Kidney epithelial cell (primary cell): ENCODE measurements at places on chromosomes 2 and 18.

- no peak for DNase-seq
Measured at GRCh38 chr2:30311711-30312110, 80.4 kb downstream of the LBH start.

DNA sequence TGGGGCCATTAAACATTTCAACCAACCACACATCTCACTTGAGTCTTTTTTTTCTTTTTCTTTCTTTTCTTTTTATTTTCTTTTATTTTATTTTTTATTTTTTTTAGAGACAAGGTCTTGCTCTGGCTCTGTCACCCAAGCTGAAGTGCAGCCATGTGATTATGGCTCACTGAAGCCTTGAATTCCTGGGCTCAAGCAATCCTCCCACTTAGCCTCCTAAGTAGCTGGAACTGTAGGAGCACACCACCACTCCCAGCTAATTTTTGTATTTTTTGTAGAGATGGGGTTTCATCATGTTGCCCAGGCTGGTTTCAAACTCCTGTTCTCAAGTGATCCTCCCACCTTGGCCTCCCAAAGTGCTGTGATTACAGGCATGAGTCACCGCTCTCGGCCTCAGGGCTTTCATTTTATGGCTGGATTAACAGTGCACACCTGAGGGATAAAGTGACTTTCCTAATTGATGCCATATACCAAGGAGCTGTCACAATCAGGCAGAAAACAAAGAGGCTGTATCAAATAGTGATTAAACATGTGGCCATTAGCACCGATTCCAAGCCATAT is 21.5 kb downstream of the KIAA2012 start:
- DNase-seq: no peak

DNA sequence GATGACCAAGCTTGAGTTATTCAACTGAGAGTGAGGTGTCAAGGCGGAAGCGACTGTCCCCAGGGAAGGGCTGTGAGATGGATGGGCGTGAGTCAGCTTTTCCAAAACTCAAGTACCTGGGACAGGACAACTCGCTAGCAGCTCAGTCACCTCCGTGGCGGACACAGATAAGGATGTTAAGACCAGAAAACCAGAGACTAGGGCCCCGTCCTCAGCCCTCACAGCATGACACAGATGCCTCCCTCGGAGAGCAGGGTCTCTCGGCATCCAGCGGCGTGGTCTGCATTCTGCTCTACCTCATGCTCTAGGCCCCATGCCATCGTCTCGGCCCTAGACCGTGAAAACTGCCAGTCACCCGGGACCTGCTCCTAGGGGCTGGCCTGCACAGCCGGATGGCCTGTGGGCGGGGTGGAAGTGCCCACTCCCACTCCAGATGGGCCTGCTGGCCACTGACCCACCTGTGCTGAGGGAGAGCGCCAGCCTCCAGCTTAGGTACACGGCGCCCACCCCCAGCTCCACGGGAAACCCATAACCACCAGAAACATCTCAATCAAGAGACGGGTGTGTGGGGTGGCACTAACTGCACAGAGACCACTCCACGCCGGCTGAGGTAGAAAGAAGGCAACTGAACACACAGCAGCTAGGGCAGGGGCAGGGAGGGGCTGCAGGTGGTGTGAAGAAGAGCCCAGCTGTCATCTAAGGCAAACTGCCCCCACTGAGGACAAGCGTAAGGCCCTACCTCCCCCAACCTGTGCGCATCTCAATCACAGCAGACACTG is 39.8 kb downstream of the ANO7 start:
- no peak for DNase-seq

DNA sequence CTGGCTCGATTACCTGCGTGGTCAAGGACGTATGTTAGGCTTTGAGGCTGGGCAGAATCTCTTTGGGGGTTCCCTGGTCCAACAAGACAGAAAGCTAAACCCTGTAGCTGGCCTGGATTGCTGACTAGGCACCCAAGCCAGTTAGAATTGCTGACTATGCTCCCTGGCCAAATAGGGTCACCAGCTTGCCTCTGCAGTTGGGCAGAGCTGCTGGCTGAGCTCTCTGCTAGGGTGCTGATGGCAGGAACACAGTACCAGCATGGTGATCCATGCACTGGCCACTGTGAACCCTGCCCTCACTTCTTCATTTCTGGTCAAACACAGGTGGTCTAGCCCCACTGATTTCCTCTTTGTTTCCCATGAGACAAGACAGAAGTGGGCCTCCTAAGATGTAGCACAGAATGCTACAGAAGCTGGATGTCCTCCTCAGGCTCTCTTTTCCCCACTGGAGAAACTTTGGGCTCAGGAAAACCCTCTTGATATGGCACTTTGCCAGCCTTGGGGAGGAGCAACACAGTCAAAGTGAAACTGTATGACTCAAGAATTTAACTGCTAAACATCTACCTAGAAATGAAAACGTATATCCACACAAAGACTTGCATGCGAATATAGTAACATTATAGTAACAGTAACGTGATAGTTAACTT is 20.8 kb downstream of the SP140L start:
- no peak for DNase-seq

- DNase-seq: no peak
Measured at GRCh38 chr2:134079373-134079772, 174.5 kb upstream of the MGAT5 start.

DNA sequence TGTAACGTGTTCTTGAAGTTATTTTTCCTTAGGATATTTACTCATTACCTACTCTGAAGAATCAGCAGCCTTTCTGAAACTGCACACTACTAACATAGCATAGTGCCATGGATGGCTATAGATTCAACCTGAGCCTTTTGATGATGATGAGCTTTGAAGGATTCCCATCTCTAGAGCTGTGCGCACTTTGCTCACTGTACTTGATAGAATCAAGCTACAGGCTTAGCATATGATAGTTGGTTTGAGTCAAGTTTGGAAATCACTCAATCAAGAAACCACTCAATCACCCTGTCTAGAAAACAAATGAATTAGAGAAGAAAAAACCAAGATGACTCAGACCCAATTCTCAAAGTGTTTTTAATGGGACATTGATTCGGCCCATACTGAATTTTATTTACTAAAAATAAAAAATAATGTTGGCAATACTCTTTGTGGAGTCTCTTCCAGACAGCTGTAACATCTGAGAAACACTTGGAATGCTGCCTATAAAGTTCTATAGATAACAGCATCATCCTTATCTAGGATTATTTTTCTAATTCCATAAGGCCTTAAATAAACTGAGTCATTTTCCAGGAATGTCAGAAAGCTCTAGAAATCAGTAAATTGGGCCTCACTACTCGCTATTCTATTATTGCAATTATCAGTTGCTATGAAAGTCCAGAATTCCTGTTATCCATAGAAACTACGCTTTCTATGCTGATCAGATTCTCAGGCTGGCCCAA is 259.0 kb upstream of the ERBB4 start:
- DNase-seq: no peak

DNA sequence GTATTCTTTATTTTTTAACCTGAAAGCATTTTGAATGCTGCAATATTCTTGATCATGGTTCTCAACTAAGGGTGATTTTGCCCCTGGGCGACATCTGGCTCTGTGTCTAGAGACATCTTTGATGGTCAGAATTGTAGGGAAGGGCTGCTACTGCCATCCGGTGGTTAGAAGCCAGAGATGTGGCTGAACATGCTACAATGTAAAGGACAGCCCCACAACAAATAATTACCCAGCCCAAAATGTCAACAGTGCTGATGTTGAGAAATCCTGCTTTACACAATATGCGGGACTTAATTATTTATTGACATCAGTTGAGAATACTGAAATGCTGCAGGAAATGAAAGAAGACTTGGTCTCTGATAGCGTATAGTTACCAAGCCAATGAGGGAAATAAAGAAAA is 37.5 kb upstream of the SERPINB2 start:
- DNase-seq: no peak

DNA sequence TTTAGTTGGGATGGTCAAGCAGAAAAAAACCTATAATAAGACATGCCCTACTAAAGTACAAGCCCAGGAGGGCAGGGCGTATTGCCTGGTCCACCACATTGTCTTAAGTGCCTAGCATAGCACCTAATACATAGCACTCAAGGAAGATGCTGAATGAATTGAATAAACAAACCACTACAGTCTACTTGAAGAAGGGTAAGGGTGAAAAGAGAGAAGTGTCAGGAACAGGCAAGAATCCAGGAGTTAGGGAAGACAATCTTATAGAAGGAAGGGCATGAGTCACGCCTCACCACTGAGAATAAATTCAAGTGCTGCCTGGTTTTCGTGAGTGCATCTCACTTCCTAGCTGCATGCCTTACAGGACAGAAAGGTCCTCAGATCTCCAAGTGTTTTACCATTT is 13.9 kb downstream of the SLC19A3 start:
- no peak for DNase-seq

- DNase-seq: no peak
Measured at GRCh38 chr2:232116852-232117251, 155.3 kb downstream of the DIS3L2 start.

GRCh38 chr2:176111309-176111663 is 4.2 kb downstream of the HOXD11 start:
- no peak for DNase-seq

DNA sequence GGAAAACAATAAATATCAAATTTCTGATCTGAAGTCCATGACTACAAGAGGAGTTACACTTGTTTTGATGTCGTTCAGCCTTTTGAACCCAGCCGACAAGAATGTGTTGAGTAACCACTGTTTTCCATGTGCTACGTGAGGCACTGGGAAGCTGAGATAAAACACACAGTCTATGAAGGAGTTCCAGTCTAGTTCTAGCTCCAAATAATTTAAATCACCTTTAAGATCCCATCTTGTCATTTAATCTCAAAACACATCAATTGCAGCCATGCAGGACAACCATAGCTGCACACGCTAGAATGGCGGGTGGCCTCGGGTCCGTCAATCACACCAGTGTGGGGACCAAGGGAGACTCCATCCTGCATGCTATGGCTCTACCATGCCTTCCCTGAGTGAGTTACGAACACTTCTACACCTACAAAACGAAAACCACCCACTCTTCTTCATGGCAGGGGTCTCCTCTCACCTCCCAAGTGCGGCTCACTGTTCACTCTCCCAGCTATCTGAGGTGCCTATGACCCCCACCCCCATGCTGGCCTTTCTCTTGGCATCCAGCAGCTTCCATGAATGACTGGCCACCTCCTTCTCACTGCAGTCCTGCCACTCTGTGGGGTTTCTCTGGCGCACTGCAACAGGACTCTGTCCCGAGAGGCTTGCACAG is 3.8 kb downstream of the FHL2 start:
- DNase-seq: no peak

DNA sequence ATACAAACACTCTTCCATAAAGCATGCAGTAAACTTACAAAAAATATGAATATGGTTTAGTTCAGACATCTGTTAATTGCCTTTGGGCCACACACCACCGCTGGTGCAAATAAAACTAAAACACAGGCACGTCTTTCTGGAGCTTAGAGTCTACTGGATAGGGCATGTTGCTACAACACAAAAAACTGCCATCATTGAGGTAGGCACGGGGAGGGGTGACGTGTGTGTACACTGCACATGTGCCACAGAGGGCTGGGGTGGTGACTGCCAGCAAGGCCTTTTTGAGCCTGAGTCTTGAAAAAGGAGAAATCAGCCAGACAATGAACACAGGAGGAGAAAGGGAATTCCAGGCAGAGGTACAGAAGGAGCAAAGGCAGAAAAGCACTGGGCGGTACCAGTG is 5.1 kb downstream of the SERPINE2 start:
- no peak for DNase-seq

GRCh38 chr2:128378231-128379020 is 59.8 kb upstream of the HS6ST1 start:
- DNase-seq: no peak

DNA sequence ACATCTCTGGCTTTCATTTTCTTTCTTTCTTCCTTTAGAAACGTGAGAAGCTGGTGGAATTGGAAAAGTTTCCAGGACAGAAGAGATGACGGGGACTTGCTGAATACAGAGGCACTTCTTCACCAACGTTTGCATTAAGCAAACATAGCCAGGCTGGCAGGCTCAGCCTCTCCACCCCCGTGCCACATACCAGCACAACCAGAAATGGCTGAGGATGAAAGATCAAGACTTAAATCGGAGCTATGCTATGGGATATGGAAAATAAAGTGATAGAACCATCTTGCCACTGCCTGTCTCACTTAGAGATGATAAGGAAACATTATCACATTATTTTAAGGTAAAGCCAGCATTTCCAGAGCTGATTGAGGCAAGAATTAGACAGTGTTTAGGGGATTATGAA is 483.3 kb downstream of the BCL11A start:
- DNase-seq: no peak

- DNase-seq: no peak
Measured at GRCh38 chr2:230956827-230957755, 32.0 kb upstream of the GPR55 start.

DNA sequence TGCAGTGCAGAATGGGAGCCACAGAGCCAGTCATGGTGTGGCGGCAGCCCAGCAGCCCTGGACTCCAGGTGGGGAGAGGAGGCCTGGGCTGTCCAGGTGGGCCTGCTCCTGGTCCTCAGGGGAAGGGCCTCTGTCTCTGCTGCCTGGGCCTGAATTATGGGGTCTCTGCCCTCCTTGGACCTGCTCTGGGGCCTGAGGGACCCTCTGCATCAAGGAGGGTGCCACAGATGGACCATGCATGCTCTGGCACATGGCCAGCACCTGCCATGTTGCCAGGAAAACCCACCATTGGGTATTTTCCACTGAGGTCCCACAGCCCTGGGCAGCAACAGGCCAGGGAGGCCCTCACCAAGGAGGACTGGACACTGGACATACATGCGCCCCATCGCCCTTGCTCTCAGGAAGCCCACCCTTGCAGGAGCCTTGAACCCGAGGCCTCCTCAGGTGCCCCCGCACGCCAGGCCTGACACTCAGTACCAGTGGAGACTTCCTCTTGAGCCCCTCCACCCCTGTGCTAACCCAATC is 107.1 kb downstream of the NDUFA10 start:
- no peak for DNase-seq

DNA sequence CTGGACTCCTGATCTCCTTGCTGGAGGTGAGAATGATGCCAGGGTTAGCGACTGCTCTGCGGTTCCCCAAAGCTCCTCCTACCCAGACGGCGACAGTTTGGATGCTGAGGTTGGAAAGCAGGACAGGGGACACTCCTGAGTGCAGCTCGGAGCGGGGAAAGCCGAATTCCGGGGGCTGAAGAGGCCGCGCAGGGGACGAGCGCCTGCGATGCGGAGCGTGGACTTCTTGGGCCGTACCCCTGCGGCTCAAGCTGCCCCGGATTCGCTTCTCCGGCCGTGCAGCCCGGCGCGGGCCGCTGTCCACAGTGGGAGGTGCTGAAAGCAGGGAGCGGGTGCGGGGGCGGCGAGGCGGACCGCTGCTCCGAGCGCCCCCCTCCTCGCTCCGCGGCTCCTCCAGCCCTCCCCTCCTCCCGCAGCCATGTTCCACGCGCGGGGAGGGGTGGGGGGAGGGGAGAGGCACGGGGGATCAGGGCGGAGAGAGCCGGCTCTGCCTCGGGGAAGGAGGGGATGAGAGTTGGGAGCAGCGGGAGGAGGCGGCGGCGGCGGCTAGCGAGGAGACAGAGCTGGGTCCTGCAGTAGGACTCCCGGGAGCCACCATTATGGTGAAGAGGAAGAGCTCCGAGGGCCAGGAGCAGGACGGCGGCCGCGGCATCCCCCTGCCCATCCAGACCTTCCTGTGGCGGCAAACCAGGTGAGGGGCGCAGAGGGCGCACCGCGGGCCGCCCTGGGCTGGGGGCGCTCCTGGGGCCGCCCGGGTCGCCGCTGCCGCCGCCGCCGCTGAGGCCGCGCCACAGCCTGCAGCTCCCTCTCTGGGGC is at the start of gene UNC80:
Gene UNC80 (plus strand): TSS at position 359 of the 816 bp plus-strand sequence. CDS start 241 bp downstream, at position 600.
- no peak for DNase-seq
